ENCODE measurements at places on chromosomes 5 and 9.

DNA sequence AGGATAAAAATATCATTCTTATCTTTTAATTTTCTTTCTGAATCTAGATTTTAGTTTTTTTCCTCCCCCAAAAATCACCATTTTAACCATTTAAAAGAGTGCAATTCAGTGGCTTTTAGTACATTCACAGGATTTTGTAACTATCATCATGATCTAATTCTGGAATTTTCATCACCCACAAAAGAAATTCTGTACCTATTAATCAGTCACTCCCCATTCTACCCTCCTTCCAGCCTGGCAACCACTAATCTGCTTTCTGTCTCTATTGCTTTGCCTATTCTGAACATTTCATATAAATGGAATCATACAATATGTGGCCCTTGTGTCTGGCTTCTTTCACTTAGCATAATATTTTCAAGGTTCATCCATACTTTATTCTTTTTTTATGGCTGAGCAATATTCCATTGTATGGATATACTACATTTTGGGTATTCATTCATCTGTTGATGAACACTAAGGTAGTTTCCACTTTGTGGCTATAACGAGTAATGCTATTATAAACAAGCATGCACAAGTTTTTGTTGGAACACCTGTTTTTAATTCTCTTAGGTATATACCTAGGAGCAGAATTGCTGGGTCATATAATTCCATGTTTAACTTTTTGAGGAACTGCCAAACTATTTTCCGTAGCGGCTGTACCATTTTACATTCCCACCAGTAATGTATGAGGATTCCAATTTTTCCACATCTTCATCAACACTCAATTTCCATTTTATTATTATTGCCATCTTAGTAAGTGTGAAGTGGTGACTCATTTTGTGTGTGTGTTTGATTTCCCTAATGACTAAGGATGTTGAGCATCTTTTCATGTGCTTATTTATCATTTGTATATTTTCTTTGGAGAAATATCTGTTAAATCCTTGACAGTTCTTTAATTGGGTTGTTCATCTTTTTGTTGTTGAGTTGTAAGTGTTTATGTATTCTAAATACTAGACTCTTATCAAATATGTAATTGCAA, 340.3 kb downstream of the CWC27 start:
- no peak for DNase-seq

- DNase-seq, result no peak
Observed at GRCh38 chr9:88979021-88979420, 12.2 kb upstream of the S1PR3 start.

- DNase-seq, result no peak
Observed at GRCh38 chr9:115804206-115804605, 349.4 kb upstream of the PAPPA start.

GRCh38 chr9:134061019-134061687, 6.7 kb downstream of the BRD3 start:
- DNase-seq, result no peak

GRCh38 chr5:178068293-178068692, 45.0 kb upstream of the N4BP3 start:
- DNase-seq, result no peak

DNA sequence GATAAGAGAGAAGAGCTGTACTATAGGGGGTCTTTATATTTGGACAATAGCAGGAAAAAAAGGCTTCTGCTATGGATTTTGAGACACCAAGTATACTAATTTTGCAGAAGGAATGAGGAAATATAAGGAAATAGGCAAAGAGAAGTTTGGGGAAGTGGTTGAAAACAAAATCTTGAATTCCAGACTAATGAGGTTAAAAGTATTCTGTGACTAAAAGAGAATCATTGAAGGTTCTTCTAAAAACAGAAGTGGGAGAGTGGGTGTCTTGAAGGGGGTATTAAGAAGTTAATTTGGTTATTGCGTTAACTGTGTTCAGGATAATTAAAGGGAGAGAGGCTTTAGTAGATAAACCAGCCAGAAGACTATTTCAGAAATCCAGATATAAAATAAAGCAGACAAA, 148.7 kb downstream of the RFK start:
- no peak for DNase-seq

GRCh38 chr9:14405176-14405706, 91.3 kb upstream of the NFIB start:
- no peak for DNase-seq

DNA sequence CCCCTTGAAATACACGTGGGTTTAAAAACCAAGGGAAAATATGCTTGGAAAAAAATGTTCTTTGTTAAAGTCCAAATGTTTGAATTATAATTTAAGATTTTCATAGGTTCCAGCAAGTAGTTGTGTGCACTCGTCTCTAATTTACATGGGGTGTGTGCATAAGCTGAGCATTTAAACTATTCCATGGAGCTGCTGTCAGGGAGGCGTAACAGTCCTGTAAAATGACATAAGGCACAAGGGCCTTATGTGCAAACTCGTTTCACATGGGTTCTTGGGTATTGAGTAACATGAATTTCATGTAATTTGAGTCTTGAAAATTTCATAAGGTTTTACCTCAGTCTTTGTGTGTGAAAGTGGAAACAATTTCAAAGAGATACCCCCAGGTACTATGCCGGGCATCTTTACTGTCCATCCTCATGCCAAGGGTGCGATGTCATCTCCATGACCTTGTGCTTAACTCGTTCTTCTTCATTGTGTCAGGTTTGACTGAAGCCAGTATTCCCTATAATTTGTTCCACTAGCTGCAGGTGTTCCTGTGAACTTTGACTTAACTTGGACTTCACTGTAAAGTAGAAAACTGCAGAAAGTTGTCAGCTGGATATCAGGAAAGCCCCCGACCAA, 359.3 kb downstream of the SH3GL2 start:
- DNase-seq, result no peak

DNA sequence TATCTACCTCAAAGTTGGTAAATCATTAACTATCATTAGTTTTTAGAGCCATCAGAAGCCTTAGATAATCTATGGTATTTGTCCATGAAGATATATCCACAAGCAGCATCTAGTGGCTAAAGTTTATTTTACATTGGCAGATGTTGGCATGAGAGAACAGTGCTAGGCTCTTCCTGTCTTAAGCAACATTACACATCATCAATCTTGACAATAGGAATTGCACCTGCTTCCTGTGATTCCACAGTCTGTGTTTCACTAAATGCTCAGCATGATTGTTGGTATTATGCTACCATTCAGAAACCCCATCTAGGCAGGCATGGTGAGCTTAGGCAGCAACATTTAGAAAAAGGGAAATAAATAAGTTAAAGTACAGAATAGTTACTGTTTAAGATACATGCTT, 246.6 kb downstream of the SLCO4C1 start:
- no peak for DNase-seq

DNA sequence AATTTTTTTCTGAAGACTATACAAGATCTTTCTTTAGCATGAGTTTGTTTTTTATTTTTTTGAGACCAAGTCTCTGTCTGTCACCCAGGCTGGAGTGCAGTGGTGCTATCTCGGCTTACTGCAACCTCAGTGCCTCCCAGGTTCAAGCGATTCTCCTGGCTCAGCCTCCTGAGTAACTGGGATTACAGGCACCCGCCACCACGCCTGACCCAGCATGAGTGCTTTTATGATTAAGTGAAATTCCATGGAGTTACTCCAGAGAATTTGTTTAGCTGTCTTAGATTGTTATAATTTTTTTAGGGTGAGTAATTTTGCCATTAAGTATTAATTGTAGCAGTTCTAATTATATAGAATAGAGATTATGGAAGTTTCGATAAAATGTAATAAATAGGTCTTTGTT, 14.3 kb downstream of the YTHDC2 start:
- DNase-seq, result no peak

DNA sequence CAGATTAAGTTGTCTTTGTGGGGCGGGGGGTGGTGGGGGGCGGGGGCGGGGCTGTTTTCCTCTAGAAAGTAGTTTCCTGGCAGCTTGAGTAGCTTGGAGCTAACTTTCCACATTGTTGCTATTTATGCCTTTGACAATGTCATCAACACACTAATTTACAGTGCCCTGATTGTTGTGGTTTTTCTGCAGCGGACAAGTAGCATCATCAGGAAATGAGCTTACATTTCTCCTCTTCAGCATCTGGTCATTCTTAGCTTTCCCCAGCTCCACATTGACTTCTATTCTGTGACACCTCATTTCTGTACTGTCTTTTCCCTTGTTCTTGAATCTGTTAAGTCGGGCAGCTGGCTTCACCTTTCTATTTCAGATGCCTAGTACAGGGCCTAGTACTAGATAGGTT, 112.3 kb upstream of the RAD23B start:
- DNase-seq, result no peak

GRCh38 chr5:59276325-59276675, 617.2 kb downstream of the PDE4D start:
- no peak for DNase-seq

- DNase-seq, result no peak
Observed at GRCh38 chr9:137140151-137141012, 1.4 kb downstream of the GRIN1 start.

DNA sequence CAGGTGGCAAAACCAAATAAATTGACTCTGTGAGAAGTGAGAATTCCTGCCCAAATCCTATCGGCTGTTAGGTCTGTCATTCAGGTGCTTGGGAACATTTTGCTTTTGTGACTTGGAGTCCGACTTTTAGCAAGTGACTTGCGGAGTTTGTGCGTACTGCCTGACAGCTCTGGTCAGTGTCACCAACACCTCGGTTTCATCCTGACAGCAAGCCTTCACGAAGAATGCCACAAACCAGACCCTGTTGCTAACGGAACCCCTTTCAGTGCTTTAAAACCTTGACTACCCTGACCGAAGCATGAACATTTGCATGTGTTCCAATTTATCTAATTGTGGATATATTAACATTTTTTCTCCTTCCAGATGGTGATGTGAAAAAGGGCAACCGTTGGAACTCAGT, 26.5 kb downstream of the LIX1 start:
- no peak for DNase-seq

- no peak for DNase-seq
Observed at GRCh38 chr5:130488252-130488651, 584.0 kb downstream of the CHSY3 start.

DNA sequence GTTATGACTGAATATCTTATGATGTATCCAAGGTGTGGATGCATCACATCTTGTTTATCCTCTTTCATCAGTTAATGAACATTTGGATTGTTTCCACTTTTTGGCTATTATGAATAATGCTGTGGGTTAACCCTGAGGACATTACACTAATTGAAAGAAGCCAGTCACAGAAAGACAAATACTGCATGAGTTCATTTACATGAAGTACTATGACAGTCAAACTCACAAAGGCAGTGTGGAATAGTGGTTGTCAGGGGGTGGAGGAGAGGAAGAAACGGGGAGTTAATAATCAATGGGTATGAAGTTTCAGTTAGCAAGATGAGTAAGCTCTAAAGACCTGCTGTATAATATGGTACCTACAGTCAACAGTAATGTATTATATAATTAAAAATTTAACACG, 409.4 kb upstream of the CTNND2 start:
- no peak for DNase-seq

- no peak for DNase-seq
Observed at GRCh38 chr5:97297704-97298091, 114.7 kb upstream of the RIOK2 start.

Measured in cerebellar nuclear complex (tissue), 1 donor.